ENCODE measurements at places on chromosomes 4 and X.

- DNase-seq, result no peak
Measured at GRCh38 chr4:186918466-186918865, 194.8 kb upstream of the FAT1 start.

- no peak for DNase-seq
Measured at GRCh38 chr4:174222266-174222872, 61.1 kb downstream of the FBXO8 start.

- no peak for DNase-seq
Measured at GRCh38 chr4:56743550-56743949, 62.5 kb upstream of the HOPX start.

DNA sequence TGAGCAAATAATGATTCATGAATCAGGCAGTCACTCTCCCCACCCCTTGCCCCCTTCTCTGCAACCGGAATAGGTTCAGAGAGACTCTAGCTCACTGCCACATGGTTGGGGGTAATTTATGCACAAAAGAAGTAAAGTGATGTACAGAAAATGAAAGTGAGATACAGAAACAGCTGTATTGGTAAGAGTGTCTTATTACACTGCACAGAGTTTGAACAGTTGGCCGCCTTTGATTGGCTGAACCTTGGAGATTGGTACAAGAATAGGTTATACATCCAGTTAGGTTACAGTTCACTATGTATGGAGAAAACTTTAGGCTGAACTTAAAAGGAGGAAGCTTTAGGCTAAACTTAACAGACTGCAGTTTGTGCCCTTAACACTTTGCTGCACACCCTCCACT, 34.6 kb upstream of the DIAPH2 start:
- no peak for DNase-seq

- DNase-seq, result no peak
Measured at GRCh38 chrX:29666366-29666765, 549.0 kb upstream of the MAGEB2 start.

GRCh38 chrX:70033348-70034051, 16.2 kb downstream of the AWAT2 start:
- no peak for DNase-seq

Measured in CD4-positive, alpha-beta T cell treated with Interferon gamma for 1 hour (primary cell).